Adipocyte (in vitro differentiated cells): ENCODE measurements at places on chromosomes 12 and 14.

DNA sequence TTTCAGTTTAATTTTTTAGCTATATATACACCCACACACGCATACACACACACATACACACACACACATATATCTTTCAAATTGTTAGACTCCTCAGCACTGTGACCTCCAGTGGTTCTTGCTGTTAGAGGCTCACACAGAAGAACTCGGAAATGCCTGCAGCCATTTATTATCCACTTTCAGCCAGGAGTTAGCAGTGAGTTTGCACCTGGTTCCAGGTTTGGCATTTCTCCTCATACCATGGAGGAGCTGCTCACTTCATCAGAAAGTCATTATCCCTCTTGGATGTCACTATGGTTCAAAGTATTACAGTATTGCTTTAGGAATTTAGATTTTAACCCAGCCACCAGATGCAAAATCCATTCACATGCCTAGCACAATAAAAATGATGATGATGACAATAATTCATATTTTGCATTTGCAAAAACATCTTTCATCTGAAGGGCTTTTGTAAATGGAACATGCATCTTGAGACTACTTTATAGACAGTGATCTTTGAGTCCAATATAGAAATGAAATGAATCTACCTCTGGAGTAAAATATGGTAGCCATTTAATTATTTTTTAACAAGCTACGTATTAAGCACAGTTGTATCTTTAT is 42.3 kb downstream of the NPAS3 start:
- no peak for DNase-seq

DNA sequence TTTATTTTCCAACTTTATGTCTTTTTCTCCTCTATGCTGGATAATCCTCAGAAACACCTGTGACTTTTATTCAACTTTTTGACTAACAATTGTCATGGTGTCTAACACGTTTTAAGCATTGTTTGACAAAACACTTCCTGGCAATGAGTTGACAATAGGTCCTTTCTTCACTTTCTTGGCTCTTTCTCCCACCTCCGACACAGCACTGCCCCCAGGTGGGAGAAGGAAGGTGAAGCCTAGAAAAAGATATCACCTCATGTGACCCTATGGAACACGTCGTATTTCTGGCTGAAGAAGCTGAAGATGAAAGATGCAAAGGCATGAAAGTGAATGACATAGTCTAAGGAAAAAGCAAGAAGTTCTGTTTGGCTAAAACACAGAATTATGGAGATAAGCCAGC is 430.0 kb downstream of the ETNK1 start:
- peak; percentile 4 for DNase-seq

DNA sequence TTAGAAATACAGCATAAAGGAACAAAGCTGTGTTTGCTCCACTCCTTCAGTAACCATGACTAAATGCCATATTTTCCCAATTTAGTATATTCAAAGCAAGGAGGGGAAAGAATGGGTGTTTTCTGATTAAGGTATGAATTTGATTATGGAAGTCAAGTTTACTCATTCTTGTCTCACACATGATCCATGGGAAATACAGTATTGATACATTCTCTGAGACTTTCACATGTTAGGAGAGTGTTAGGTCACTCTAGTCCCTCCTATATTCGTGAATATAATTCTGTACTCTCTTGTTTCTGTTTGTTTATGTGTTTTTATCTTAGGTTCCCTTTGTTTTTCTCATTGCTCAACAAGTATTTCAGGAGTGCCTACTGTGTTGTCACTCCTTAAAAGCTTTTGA is 42.4 kb downstream of the TTLL5 start:
- DNase-seq, result no peak

DNA sequence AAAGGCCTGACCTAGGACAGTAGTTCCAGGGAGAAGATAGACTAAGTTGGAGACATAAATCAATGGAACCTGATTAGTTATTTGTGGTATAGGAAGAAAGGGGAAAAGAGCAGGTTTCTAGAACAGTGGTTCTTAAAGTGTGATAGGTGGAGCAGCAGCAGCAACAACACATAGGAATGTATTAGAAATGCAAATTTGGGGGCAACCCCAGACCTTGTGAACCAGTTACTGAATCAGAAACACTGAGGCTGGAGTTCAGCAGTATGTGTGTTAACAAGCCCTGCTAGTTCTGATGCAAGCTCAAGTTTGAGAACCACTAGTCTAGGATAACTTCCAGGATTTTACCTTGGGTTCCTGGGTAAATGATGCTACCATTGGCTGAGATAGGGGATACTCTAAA is 308.7 kb downstream of the EMP1 start:
- no peak for DNase-seq

- DNase-seq, result no peak
Observed at GRCh38 chr12:28824193-28824846, 324.8 kb upstream of the FAR2 start.

- no peak for DNase-seq
Observed at GRCh38 chr14:92644171-92644969, 104.1 kb downstream of the LGMN start.

DNA sequence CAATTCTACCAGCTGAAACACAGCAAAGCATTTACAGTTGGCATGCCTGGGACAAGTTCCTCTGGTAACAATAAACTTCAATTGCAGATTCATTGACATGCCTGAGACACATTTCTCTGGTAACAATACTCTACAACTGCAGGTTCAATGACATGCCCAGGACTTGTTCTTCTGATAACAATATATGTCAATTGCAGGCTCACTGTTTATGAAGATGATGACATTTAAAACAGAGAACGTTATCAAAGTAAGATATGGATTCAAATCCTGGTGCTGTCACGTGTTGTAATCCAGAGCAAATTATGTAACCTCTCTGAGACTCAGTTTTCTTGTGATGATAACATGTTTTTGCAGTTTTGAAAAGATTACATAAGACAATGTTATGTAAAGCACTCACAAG is 20.5 kb downstream of the KITLG start:
- no peak for DNase-seq

DNA sequence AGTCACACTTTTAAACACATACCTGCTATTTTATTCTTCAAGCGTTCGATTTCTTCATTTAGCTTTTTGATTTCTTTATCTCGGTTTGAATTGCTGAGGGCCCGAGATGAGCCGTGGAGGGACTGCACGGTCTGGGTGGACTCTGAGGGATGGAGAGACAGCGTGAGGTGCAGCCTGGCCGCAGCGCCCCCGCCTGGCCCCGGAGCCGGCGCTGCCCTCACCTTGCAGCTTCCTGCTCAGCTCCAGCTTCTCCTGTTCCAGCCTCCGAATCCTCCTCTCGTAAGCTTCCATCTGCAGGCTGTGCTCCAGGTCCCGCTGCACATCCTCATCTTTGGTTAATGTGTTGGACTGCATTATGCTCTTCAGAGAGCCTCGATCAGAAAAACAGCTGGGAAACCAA is 53.2 kb downstream of the AMN start:
- DNase-seq, result no peak

DNA sequence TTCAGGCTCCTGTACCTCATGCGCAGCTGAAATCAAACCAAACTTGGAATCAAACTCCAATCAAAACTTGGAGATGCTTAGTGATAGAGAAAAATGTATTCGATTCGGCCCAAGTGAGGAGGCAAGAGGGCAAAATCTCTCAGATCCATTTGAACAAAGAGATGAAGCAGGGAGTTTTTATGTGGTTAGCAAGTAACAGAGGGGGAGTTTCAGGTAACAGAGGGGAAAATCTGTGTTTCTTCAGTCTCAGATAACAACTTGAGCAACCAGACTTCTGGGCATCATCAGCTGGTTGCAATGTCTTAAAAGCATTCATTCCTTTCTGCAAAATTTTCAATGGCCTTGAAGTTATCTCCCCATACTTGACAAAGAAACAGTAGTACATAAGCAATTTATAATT is 245.1 kb upstream of the AVPR1A start:
- no peak for DNase-seq

DNA sequence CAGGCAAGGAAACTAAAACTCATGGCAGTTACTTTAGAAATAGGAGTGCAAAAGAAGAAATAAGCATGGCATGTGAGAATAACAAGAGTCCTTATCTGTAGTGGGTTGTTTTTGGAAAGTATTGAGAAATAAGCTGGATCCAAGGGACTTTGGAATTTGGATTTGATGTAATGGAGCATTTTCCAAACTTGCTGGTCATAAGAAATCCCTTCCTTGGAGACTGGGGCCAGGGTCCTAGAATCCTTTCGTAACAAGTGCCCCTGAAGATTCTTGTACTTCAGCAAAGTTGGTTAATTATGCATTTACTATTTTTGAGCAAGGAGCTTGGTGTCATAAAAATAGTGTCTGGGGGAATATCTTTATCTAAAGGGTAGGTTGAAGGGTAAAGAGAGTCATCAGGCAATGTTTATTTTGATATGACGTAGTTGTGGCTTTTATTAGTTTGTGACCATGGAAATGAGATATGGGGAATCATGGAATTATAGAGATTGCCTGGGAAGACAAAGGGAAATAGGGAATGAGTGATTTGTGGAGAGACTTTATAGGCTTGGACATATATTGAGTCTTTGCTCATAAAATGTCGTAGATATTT is 53.9 kb downstream of the WNK1 start:
- peak; percentile 63 for DNase-seq

DNA sequence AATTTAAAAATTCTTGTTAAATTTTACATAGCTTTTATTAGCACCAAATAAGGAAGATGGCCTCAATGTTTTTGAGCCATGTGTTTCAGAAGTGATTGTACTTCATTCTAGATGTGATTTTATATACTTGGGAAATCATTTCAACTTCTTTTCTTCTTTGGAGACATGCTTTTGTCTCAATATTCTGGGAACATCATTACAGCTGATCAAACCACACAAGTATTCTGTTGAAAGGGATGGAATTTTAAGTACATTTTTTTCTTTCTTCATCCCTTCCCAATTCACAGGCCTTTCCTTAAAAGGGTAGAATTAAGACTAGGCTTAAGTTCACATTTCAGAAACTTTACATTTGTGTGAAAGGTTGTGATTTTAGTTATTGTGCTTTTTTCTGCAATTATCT is 66.4 kb downstream of the PAPOLA start:
- peak; percentile 18 for DNase-seq

- peak; percentile 38 for DNase-seq
Observed at GRCh38 chr12:112380663-112381405, 1.4 kb downstream of the HECTD4 start.

DNA sequence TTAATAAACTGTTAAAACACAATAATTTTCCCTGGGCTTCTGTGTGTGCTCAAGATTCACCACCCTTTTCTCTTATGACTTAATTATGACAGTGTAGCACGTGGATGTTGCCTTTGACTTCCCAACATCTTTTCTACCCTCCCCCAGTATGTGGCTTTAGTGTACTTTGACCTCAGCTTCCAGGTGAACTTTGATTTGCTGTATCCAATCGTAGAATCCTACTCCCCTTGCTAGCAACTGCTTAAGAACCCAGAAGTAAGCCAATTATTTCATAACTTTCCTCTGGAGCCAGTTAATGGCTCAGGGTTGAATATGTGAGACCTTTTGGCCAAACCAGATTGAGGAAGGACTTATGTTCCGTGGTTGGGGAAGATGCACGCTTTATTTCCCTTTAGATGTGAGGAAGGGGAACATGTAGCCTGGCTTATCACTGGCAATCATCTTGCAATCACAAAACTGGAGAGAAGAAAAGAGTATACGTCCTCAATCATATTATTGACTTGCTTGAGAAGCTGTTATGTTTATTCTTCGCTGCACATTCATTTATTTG is 259.6 kb upstream of the ATP2B1 start:
- DNase-seq, result no peak

- DNase-seq, result no peak
Observed at GRCh38 chr12:65126482-65126881, 5.4 kb upstream of the WIF1 start.
